ENCODE measurements at places on chromosomes 3 and 15. TPM values are rescaled to one million over a fixed set of nuclear protein-coding genes. Genes with fewer than 3 reads are reported as not detected.

Gene MAP6D1
- 27.5 TPM for total RNA-seq

Gene SLC24A5
- not detected for total RNA-seq

Gene RGMA
- total RNA-seq, result 36.2 TPM

Gene ZDHHC19
- total RNA-seq, result not detected

Gene KBTBD13
- total RNA-seq, result 2.6 TPM

Gene RSL24D1
- total RNA-seq, result 88.9 TPM

Gene GABRB3
- 4.8 TPM for total RNA-seq

Gene GOLGA8S
- 0.21 TPM for total RNA-seq

Gene GMNC
- 0.51 TPM for total RNA-seq

Gene SHC4
- 7.7 TPM for total RNA-seq

Gene CHSY1
- 41.7 TPM for total RNA-seq

Gene FSD2
- total RNA-seq, result 58.6 TPM

Gene CFAP91
- total RNA-seq, result 2.1 TPM

Gene SH2D7
- total RNA-seq, result not detected

- DNase-seq, result no peak
These were observed 13.8 kb downstream of the FEZF2 start for GRCh38 chr3:62359531-62359930.

DNA sequence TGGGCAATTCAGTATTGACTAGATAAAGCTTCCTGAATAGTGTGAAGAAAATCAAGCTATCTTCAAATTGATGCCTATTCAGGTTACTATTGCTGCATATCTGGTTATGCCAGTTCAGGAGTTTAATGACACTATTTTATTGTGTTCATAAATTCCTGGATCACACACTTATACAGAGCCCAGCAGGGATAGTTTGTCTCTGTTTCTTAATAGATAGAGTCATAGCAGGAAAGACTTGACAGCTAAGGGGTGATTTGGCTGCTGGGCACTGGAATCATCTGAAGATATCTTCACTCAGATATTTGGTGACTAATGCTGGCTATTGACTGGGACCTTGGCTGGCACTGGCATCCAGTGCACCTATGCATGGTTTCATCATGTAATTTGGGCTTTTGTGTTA lies 187.8 kb downstream of the PYDC2 start:
- DNase-seq, result no peak

GRCh38 chr3:67459796-67460195 lies 194.6 kb downstream of the SUCLG2 start:
- DNase-seq, result no peak

DNA sequence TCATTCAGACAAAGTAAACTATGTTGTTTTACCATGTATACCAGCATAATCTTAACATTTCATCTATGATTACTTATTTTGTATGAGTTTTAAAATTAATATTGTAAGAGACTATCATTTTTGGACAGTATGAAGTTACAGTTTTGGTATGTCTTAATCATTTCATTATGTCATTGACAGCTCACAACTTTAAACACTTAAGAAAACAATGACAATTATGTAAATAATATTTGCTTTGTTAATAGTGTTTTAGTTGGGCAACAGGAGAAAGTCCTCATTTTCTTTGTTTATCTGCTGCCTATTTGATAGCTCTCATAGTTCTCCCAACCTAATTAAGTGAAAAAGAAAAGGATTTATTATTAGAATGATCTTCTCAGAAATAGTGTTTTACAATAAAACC lies 80.2 kb downstream of the MEF2A start:
- DNase-seq, result no peak

DNA sequence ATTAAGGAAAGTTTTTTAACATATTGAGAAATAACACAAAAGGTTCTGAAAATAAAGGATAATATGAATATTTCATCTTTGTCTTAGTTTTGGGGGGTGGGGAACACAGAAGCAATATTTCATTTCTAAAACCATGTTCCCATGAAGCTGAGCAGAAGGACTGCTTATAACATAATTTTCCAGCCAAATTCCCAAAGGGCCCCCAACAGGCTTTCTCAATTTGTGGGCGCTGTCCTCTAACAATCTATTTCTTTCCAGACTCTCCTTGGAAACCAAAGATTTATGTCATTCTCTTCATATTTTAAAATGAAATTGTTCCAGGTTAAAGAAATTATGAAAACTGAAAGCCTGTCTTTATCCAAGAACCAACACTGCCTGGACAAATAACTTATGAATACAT lies 273.5 kb downstream of the ZBTB20 start:
- DNase-seq, result peak; percentile 26

- DNase-seq, result peak; percentile 89
These were observed 136.2 kb downstream of the TNIK start for GRCh38 chr3:171323938-171324536.

- DNase-seq, result no peak
These were observed 196.6 kb downstream of the TPRG1 start for GRCh38 chr3:189368384-189368783.

- DNase-seq, result peak; percentile 71
These were observed 570 bp upstream of the NEDD4 start for GRCh38 chr15:55993804-55994560.

GRCh38 chr15:25133804-25134203 lies 179.0 kb downstream of the SNRPN start:
- DNase-seq, result no peak

DNA sequence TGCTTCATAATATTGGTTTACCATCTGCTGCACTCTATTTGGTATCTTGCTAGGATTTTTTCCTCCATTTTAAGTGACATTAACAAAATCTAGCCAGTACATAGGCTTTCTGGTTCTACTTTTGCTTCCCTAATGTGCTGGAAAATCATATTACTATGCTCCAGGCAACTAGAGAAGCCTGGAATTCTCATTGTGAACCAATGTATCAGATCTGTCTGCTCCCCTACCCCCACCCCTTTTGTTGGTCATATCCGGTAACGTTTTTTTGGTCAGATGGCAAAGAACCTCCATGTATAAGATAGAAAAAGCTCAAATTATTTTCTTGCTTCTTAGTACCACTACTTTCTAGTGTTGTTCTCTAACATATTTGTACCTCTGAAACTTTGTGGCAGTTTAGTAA lies 17.1 kb downstream of the MAP2K5 start:
- peak; percentile 69 for DNase-seq

DNA sequence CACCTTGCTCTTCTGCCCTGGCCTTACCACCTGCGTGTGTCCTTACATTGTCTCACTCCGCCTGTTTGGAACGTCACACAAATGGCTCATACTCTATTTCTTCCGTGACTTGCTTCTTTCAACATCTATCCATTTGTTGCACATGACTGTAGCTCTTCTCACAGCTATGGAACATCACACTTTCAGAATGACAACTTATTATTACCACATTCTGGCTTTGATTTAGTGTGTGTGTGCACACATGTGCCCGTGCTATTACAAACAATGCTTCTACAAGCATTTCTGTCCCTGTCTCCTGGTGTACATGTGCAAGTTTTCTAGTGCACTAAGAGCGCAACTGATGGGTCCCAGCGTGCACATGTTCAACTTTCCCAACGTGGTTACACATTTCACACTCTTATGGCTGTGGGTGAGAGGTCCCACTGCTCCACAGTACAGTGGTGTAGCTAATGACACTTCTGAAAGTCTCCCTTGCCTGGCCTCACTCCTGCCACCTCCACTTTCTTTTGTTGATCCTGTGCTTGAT lies 37.8 kb downstream of the PTH1R start:
- DNase-seq, result no peak

GRCh38 chr3:189737071-189737470 lies 105.9 kb downstream of the TP63 start:
- no peak for DNase-seq

GRCh38 chr15:91694831-91695210 lies 158.7 kb upstream of the SLCO3A1 start:
- DNase-seq, result peak; percentile 84

- no peak for DNase-seq
These were observed 36.7 kb downstream of the ABTB1 start for GRCh38 chr3:127709320-127710060.

- DNase-seq, result peak; percentile 1
These were observed 28.9 kb upstream of the LSAMP start for GRCh38 chr3:116474032-116474780.

DNA sequence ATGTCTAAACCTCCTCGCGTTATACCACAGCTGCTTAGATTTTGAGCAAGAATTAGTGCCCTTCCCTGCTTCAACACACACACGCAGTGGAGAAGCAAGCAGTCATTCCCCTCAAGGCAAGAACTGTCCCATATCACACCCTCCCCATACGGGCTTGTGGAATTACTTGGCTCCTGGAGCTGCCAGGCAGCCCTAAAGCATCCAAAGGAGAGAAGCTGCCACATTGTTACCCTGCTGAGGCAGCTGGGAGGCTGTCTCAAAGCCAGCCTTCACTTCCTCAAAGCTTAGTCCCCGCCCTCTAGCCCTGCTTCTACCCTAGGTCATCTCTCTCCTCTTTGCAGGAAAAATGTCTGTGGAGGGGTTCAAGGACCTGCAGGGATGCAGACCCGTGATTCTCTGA lies 153.4 kb downstream of the RORA start:
- no peak for DNase-seq

DNA sequence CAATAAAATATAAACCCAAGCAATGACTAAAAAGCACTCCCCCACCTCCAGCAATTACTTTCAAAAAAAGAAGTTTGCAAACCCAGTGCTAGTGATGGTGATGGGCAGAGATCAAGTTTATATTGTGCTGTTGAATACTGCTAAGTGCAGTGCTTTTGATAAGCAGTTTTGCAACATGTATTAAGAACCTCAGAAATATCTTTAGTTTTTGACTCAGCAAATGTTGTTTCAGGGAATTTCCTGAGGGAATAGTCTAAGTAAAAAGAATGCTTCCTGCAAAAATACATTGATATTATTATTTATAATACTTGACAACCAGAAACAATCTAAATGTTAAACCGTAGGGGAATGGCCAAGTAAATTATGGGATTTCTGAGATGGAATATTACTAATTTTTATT lies 69.3 kb downstream of the ADAMTSL3 start:
- no peak for DNase-seq

GRCh38 chr3:166123576-166123975 lies 286.4 kb upstream of the BCHE start:
- DNase-seq, result no peak

- DNase-seq, result no peak
These were observed 26.3 kb upstream of the DPPA4 start for GRCh38 chr3:109363634-109364033.

- no peak for DNase-seq
These were observed 492.7 kb downstream of the AGBL1 start for GRCh38 chr15:86572368-86572841.

GRCh38 chr3:11631820-11632219 lies 11.9 kb downstream of the VGLL4 start:
- DNase-seq, result no peak

DNA sequence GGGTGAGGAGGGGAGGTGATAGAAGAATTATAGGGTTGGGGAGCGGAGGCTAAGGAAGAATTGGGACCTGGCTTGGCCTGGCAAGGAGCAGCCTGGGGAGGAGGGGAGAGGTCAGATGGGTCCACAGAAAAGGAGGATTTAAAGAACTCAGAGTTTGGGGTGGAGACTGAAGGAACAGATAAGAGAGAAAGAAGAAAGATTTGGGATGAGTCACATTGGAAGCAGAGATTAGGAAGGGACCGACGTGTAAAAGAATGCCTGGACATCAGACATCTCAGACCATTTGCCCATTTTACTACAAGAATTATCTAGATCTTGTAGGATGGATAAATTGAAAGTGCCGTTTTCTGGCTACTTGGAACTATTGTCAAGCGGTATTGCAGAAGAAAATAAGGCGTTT lies 10.4 kb downstream of the TCAIM start:
- DNase-seq, result no peak

- DNase-seq, result no peak
These were observed 17.6 kb downstream of the TRIM42 start for GRCh38 chr3:140695361-140696061.

GRCh38 chr3:13846716-13847570 lies 32.9 kb downstream of the WNT7A start:
- no peak for DNase-seq

GRCh38 chr3:158731938-158732855 lies at the start of gene RARRES1:
Gene RARRES1, minus strand, starts transcription at chr3:158732457. Its CDS starts 42 bp downstream, at chr3:158732415.
- DNase-seq, result peak; percentile 77

DNA sequence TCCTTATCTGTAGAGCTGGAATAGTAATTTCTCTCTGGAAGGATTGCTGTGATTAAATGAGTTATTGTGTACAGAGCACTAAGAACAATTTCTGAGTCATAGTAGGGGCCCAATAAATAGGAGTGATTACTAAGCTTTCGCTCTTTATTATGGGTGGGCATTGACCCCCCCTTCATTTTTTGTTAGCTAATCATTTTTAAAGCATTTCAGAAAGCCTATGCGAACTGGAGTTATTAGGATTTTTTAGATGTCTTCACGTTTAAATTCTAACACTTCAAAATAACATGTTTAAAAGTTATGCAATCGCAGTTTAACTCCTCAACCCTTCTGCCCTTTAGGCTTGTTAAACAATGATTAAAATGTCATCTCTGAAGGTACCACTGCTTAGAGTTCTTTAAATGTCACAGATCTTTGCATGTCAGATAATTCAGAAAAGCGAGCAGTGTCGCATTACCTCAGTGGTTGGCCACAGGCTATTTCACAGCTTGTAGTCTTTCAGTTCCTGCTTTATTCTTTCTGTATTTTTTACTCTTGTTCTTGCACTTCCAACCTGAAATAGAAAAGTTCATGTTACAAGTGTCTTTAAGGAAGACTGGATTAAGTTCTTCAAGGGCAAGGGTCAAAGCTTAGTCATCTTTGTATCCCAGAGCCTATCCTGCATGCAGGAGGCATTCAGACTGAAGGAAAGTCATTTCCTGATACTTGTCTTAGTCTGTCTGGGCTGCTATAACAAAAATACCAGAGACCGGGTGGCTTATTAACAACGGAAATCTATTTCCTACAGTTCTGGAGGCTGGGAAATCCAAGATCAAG lies 102.9 kb downstream of the FNDC3B start:
- no peak for DNase-seq

DNA sequence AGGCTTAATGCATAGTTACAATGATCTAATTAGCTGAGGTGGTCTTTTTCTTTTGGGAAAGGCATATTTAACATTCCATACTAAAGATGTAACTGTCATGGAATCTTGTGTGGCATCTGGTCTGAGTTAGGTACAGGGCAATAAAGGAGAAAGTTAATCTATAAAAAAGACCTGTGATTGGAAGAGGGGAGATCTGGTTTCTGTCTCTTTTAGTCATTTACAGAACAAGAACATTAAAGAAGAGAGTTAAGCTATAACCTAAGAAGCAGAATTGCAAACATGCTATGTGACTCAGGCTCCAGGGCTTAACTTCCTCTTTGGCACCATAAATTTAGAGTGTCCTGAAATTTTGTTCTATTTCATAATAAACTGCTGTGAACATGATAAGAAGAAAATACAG lies 47.2 kb upstream of the MME start:
- peak; percentile 27 for DNase-seq

Measured in tongue (tissue), 3 donors.